ENCODE measurements at places on chromosomes 4 and X. TPM values are rescaled to one million over a fixed set of nuclear protein-coding genes. Genes with fewer than 3 reads are reported as not detected.

GABRE gene
- 64.9 TPM for total RNA-seq

TCEAL6 gene
- not detected for total RNA-seq

TMSB15B gene
- total RNA-seq: 0.33 TPM

STPG2 gene
- total RNA-seq: 1.6 TPM

GRCh38 chr4:94635177-94635576 is 122.6 kb upstream of the BMPR1B start:
- no peak for DNase-seq

DNA sequence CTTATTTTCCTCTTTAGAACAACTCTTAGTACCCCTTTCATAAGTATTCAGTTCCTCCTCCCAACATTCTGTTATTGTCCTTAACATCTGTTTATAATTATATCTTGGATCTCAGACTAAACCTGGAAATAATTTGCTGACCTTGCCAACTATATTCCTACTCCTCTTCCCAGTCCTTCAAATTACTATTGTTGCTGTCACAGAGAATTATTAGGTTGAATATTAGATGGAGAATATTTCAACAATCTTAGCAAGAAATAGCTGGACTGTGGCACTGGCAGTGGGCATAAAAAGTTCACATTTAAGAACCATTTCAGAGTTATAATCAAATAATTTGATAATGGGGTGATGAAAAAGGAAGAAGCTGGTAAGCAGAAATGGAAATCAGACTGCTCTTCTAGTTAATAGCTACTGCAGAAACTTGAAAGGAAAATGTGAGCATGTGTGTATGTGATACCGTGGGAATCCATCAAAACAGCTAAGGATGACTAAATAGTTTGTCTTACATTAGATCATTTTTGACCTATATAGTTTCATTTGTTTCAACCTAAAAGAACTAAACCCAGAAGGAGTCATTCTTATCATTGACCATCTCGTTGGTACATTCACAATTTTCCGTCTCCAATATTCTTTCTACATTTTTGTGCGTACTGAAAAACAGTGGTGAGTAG is 43.3 kb upstream of the PRDM8 start:
- DNase-seq: no peak

DNA sequence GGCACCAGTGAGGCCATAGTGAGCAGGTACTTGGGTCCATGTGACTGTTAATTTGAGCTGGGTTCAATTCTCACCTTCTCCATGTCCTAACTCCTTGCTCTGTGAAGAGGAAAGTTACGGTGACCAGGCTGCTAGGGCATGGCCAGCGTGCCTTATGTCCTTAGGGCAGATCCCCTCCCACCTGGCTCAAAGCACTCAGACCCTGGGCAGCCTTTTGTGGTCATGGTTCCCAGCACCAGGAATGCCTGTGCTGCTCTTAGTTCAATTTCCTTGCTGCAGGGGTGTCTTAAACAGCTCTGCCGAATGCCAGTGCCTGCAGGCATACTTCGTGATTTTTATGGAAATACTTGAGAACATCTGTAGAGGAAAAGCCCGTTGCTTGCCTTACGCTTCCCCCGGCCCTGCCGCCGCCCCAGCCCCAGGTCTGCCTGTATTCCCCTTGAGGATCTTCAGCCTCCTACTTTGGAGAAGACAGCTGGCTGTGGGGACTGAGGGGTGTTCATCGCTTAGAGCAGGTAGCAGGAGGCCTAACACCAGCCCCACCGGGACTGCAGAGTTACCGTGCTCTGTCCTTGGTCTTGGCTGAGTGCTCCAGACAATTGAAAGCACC is 3.1 kb upstream of the CDK16 start:
- no peak for DNase-seq

GRCh38 chr4:106914223-106914622 is 121.9 kb downstream of the DKK2 start:
- DNase-seq: peak; percentile 8

DNA sequence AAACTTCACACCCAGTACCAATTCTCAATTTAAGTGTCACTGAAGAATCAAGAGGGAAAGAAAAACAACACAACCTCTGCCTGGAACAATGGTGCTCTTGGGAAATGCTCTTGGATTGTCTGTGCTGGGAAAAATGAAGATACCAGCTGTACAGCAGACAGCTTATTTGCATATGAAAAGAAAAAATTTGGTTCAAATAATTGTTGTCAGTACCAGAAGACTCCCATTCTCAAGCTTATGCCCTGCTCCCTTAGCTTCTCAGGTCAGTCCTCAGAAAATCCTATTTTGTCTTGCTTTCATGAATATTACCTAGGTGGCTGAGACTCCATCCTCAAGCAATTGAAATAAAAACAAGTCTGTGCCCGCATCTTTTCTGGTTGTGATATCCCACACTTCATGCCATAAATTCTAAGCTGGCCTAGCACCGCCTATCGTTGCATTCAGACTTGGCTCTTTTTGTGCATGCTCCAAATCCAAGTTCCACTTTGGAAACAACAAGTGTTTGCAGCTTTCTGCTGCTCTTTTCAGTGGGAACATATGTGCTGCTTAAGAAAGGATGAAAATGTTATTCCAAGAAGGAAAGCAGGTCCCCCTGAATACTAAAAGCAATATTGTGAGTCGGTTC is 431.6 kb downstream of the INPP4B start:
- DNase-seq: no peak

GRCh38 chr4:40190019-40190418 is 6.8 kb upstream of the RHOH start:
- DNase-seq: peak; percentile 63

DNA sequence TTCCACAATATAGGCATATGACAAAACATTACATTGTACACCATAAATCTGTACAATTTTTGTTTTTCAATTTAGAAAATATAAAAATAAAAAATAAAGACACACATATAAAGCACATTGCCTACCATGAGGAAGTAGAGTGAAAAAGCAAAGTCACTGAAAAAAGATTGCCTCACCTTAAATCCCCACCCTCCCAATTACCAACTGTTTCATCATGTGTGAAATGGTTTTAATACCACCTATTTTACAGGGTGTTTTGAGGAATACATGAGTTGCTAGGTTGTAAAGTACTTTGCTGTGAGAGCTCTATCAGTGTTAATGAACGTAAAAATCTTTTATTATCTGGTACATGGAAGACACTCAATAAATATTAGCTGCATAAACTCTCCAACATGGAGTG is 373.6 kb upstream of the NDST3 start:
- DNase-seq: no peak

DNA sequence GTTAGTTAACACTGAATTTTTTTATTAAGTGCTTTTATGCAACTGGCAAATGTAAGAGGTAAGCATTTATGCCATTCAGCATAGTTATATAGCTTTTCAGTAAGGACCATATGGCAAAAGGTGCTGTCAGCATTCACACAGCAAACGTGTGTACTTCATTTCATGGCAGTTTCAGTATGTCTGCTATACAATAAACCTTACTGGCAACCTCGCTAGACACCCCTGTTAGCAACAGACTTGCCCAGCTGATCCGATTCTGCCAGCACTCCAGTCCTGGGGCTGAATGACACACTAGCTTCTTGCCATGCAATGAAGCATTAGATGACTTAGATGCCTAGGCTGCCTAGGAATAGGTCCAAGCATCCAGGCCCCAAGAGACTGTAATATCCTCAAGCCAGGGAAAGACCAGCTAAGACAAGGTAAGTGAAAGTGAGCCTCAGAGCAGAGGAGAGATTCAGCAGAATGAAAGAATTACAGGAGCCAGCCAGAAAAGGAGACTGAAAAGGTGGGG is 47.3 kb upstream of the DOCK11 start:
- no peak for DNase-seq
